ENCODE measurements at places on chromosomes 13 and 19. TPM values are rescaled to one million over a fixed set of nuclear protein-coding genes. Genes with fewer than 3 reads are reported as not detected.

PTOV1 gene
- total RNA-seq, result 32.6 TPM

ZNF429 gene
- 2.3 TPM for total RNA-seq

NALCN gene
- total RNA-seq, result 21.6 TPM

PNPLA6 gene
- 90.4 TPM for total RNA-seq

TUBA3C gene
- total RNA-seq, result not detected
